ENCODE measurements at places on chromosomes 4 and X.

DNA sequence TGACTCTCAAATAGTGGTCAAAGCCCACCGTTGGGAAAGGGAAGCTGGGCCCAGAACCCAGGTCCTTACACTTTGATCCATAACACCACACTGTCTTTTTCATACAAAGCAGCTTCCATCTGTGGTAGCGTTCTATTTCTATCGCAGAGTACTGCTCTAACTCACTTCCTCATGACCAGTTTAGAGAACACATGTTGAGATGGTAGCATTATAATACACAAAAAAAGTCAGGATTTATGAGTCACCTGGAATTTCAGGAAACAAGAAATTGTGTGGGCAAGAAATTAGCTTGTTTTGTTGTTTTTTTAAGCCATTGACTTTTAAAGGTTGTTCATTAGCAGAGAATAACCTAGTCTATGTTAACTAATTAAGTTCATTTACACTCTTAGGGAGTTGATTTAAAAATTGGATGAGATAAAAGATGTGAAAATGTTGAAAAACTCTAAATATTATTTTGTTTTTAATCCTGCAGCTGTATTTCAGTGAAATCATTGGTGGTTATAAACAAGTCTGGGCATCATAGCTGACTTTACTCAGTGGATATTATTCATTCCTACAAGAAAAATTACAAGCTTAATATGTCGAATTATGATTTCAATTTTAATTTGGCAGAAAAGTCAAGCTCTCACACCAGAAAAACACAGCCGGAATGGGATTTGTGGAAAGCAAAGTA lies 1011.1 kb upstream of the HS3ST1 start:
- DNase-seq, result no peak

DNA sequence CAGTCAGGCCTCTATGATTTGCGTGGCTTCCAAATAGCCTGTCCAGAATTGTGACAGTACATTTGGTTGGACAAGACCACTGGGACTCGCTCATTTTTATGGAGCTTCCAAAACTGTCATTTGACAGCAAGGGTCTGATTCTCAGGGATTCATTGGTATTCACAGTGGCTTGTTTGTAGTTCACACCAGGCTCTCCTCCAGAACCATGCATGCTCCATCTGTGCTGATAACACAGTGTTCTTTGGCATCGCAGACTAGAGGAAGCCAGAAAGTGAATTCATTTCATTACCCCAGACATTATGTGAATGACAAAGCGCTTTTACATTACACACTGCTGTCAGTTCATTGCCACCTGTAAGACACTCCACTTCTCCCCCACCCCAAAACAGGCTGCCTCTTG lies 208.3 kb downstream of the ARHGAP10 start:
- no peak for DNase-seq

DNA sequence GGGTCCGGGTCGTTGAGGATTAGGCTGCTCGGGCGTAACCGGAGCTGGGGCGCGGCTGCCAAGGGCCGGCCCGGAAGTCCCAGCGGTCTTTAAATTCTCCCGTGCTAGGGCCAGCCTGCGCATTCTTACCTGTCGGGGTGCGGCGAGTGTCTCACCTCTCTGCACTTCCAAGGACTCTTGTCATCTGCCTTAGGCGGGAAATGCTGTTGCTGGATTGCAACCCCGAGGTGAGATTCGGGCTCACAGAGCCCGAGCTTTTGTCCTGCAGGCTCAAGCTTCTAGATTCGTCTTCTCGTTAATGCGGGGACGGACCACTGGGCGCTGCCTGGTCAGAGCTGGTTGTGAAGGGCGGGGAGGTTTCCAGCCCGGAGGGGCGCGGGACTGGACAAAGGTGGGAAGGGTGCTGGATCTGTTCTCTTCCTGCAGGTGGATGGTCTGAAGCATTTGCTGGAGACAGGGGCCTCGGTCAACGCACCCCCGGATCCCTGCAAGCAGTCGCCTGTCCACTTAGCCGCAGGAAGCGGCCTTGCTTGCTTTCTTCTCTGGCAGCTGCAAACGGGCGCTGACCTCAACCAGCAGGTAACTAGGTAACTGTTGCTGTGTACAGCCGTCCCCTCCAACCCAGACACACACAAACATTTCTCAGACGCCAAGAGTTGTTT lies at the start of gene ANKRD37:
Gene ANKRD37 (plus strand): TSS at position 118 of the 662 bp plus-strand sequence. CDS start 83 bp downstream, at position 201.
- no peak for DNase-seq

GRCh38 chrX:5307416-5307815 lies 921.3 kb downstream of the NLGN4X start:
- DNase-seq, result no peak

DNA sequence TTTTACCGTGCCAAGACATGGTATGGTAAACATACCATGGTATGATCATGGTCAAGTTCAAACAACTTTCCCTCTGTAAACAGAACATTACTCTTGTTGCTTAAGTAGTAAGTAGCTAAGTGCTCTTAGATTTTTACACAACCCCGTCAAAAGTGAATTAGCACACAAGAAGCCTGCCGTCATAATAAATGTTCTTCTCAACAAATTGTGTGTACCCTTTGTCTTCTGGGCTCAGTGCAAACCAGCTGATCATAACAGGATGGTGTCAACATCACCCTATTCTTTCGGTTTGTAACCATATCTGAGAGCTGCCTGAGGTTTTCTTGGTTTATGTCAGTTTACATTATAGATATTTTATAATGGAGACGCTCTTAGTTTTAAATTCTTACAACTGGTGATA lies 28.8 kb downstream of the MSL3 start:
- DNase-seq, result no peak

GRCh38 chr4:2436761-2437474 lies 18.2 kb downstream of the CFAP99 start:
- no peak for DNase-seq

Measured in activated gamma-delta T cell (primary cell).